ENCODE measurements at places on chromosomes 11 and 22. TPM values are rescaled to one million over a fixed set of nuclear protein-coding genes. Genes with fewer than 3 reads are reported as not detected.

- no peak overlapping the region for H3K4me3 ChIP-seq
- H3K27ac ChIP-seq, result no peak overlapping the region
- no peaks in the 10 kb centered on the region for H3K4me1 ChIP-seq
- no peaks in the 10 kb centered on the region for H3K27me3 ChIP-seq
- no peak for DNase-seq
- no peaks in the 10 kb centered on the region for H3K36me3 ChIP-seq
Measured at GRCh38 chr11:104075706-104076105, 39.3 kb downstream of the DDI1 start.

DNA sequence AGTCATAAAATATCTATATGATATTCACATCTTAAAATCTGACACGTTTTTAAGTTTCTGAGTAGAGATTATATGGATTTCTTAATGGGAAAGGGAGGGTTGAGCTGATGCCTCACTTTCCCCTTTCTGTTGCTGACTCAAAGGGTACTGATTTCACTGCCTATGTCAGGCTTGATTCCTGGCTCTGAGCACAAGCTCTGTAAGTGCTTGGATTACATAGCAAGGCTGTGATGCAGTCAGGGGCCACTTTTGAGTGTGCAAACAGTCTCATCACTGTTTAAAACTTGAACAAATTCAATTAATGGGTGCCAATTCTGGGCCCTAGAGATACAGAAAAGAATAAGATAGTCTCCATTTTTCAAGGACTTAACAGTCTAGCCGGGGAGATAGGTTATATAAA, 14.4 kb downstream of the ATXN10 start:
- no peak overlapping the region for H3K27ac ChIP-seq
- H3K4me3 ChIP-seq, result no peak overlapping the region
- no peak for DNase-seq
- H3K4me1 ChIP-seq, result peaks cover 12% of the 10 kb centered on the region
- peaks cover under 1% of the 10 kb centered on the region for H3K36me3 ChIP-seq

DNA sequence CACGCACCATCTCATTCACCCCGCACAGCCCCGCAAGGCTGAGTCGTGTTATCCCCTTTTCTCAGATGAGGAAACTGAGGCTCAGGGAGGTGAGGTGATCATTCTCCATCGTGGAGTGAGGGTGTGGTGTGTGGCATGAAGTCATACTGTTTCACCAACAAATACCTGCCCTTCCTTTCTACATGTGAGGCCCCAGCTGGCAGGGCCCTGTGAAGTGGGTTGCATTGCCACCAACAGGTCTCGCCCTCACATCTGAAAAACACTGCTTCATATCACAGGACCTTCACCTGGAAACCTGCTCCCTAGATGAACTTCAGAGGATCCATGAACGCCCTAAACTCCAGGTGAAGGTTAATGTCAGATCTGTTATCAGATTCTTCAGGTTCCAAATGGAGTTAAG, 4.3 kb downstream of the SSTR3 start:
- peaks cover 94% of the 10 kb centered on the region for H3K4me1 ChIP-seq
- DNase-seq, result no peak
- peak overlapping the region; percentile 63 for H3K4me3 ChIP-seq
- peak overlapping the region; percentile 37 for H3K27ac ChIP-seq
- H3K36me3 ChIP-seq, result peaks cover 36% of the 10 kb centered on the region

DNA sequence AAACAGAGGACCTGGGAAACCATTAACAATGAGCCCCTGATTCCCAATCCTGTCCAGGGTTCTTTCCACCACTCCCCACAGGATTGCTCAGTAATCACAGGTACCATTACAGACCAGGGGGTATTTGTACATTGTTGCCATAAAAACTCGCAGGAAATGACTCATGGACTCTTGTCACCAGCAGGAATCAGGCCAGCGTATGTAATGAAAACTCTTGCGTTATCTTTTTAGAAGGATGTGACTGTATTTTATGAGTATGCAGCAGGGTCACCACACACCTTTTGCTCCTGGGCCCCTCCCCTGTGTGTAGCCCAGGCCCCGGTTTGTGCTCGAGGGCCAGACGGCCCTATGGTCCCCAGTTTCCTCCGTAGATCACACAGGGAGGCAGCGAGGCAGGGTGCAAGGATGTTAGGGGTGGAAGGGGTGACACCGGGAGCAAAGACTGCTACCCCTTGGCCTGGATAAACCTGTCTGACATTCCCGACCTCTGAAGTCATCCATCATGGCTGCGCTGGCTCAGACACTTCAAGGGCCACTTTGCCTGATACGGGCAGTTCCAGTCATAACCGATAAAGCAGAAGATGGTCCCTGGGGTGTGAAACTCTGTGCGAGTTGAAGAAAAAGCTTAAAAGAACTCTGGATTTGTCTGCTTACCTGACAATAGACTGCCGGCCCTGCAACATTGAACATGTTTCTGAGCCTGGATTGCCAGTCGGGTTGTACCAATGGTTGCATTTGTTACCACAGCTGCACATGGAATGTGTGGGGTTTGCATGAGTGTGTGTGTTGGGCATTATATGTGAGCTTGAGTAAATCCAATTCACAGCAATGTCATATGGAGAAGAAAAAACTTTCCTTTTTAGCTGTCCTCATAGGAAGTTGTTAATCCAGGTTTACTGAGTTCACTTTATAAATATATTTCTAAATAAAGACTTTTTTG, 56.9 kb downstream of the MICAL2 start:
- no peaks in the 10 kb centered on the region for H3K27me3 ChIP-seq
- no peaks in the 10 kb centered on the region for H3K36me3 ChIP-seq
- H3K4me3 ChIP-seq, result no peak overlapping the region
- no peak for DNase-seq

DNA sequence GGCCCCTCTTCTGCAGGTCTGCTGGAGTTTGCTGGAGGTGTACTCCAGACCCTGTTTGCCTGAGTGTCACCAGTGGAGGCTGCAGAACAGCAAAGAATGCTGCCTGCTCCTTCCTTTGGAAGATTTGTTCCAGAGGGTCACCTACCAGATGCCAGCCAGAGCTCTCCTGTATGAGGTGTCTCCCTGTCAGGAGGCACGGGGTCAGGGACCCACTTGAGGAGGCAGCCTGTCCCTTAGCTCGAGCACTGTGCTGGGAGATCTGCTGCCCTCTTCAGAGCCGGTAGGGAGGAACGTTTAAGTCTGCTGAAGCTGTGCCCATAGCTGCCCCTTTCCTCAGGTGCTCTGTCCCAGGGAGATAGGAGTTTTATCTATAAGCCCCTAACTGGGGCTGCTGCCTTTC, 207.9 kb downstream of the FAT3 start:
- no peaks in the 10 kb centered on the region for H3K27me3 ChIP-seq
- H3K27ac ChIP-seq, result no peak overlapping the region
- H3K4me1 ChIP-seq, result no peaks in the 10 kb centered on the region
- no peak overlapping the region for H3K4me3 ChIP-seq
- H3K36me3 ChIP-seq, result no peaks in the 10 kb centered on the region
- no peak for DNase-seq

- peak; percentile 74 for DNase-seq
- peaks cover 55% of the 10 kb centered on the region for H3K4me1 ChIP-seq
- no peaks in the 10 kb centered on the region for H3K27me3 ChIP-seq
- H3K36me3 ChIP-seq, result peaks cover 20% of the 10 kb centered on the region
- peak overlapping the region; percentile 97 for H3K27ac ChIP-seq
- peak overlapping the region; percentile 71 for H3K4me3 ChIP-seq
Measured at GRCh38 chr11:128522055-128522942, 65.1 kb downstream of the ETS1 start.

DNA sequence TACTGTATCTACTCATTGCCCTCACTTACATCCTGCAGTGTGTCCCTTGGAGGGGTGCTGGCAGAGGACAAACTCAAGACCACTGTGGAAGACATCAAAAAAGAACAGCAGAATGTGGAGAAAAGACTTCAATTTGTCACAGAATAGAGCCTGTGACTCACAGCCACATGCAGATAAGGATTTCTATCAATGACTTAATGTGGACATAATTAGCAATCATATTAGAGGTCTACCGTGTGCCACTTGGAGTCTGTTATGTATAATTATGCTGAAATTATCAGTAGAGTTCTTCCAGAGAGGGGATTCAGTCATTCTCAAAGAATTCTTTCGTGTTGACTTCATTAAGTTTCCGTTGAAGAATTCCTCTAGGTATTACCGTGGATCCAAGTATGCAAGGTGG, 473.5 kb downstream of the MIAT start:
- no peak overlapping the region for H3K27ac ChIP-seq
- no peak for DNase-seq
- no peak overlapping the region for H3K4me3 ChIP-seq
- no peaks in the 10 kb centered on the region for H3K4me1 ChIP-seq

DNA sequence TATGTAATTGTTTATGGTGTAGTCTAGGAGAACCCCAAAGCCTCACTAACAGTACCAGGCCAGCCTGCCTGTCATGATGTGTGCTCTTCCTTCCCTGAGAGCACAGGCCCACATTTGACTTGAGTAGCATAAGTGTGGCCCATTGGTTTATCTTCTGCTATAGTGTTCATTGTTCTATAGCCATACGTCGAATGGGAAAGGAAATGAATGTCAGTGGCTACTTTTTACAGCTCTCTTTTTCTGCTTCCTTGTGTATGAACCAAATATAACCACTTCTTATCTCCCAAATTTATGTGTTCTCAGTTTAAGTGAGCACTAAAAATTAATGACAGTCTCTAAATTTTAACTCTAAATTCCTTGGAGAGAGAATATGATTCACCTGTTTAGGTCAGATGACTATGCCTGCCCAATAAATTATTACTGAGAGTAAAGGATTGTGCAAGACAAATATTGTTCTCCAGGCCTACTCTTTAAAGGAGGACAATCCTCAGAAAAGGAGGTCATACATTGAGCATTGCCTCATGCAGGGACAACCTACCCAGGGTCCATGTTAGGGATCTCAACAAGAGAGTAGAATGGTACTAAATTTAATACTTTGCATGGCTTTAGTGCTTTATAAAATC, 222.9 kb upstream of the ARHGAP20 start:
- H3K27ac ChIP-seq, result no peak overlapping the region
- H3K36me3 ChIP-seq, result no peaks in the 10 kb centered on the region
- DNase-seq, result no peak
- H3K4me1 ChIP-seq, result no peaks in the 10 kb centered on the region
- no peak overlapping the region for H3K4me3 ChIP-seq
- no peaks in the 10 kb centered on the region for H3K27me3 ChIP-seq

DNA sequence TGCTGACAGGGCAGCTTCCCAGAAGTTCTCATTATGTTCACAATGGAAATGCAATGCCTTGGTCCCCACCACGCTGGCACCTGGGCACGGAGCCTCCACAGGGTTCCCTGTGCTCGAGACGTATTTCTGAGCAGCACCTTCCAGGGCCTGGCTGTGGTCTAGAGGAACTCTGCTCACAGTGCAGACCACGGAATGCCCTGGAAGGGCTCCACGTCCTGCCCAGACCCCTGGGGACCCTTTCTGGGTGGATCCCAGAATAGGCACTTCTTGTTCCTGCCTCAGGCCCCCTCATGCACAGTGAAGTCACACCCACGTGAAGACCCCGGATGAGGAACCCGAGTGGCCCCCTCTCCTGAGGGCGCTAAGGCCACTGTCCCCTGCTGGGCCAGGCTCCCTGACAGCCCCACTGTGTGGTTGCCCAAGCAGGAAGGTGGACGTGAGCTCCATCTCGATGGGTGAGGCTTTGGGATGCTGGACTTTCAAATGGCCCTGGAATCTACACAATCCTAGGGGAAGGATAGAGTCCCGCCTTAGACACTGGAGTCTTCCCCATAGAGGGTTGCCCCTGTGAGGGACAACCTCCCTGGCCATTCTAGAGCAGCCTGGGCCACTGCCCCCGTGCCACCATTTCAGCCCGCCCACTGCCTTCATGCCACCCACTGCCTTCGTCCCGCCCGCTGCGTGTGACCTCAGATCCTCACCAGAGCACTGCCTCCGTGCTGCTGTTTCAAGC, 1106.8 kb downstream of the BRD1 start:
- no peaks in the 10 kb centered on the region for H3K4me1 ChIP-seq
- H3K36me3 ChIP-seq, result no peaks in the 10 kb centered on the region
- no peak overlapping the region for H3K4me3 ChIP-seq
- H3K27me3 ChIP-seq, result no peaks in the 10 kb centered on the region

DNA sequence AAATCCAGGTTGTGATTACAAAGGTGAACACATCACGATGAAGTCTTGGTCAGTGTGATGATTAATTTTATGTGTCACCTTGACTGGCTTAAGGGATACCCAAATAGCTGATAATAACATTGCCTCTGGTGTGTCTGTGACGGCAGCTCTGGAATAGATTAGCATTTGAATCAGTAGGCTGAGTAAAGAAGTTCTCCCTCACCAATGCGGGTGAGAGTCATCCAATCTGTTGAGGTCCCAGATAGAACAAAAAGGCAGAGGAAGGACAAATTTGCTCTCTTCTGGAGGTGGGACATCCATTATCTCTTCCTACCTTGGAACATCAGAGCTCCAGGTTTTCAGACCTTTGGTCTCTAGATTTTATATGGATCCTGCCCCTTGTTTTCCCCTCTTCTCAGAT, 856.2 kb upstream of the CCDC90B start:
- no peaks in the 10 kb centered on the region for H3K36me3 ChIP-seq
- H3K27me3 ChIP-seq, result no peaks in the 10 kb centered on the region
- H3K4me3 ChIP-seq, result no peak overlapping the region
- H3K27ac ChIP-seq, result no peak overlapping the region
- no peaks in the 10 kb centered on the region for H3K4me1 ChIP-seq

- no peaks in the 10 kb centered on the region for H3K27me3 ChIP-seq
- no peaks in the 10 kb centered on the region for H3K4me1 ChIP-seq
- no peak overlapping the region for H3K27ac ChIP-seq
- no peak for DNase-seq
- no peak overlapping the region for H3K4me3 ChIP-seq
Measured at GRCh38 chr11:107743191-107743590, 31.3 kb upstream of the SLN start.

The PDHX gene
- 21.3 TPM for total RNA-seq

The CAVIN3 gene
- total RNA-seq, result 7.5 TPM

The OR56A1 gene
- not detected for total RNA-seq

The FGF3 gene
- total RNA-seq, result 0.19 TPM

The TRIM48 gene
- total RNA-seq, result not detected

The SAA4 gene
- total RNA-seq, result 0.61 TPM

The WNT7B gene
- 0.66 TPM for total RNA-seq

The OR8B12 gene
- not detected for total RNA-seq
